ENCODE measurements at places on chromosomes 3 and 15.

DNA sequence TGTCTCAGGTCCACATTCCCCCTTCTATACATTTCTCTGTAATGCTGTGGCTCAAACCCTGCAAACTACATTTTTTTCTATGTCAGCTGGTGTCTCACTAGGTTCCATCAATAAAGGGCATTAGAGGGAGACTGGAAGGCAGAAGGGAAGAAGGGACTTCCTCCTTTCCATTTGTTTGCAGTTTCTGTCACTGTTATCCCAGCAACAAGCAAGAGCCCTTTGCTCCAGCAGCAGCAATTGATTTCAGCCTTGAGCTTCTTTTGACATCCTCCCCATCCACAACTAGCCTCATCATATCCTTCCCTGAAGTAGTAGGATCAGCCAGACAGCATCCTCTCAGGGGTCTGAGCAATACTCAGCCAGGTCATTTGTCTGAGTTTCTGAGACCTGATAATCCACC is 5.3 kb upstream of the NCK1 start:
- DNase-seq, result no peak

- no peak for DNase-seq
Observed at GRCh38 chr3:34782871-34783270, 856.5 kb upstream of the ARPP21 start.

DNA sequence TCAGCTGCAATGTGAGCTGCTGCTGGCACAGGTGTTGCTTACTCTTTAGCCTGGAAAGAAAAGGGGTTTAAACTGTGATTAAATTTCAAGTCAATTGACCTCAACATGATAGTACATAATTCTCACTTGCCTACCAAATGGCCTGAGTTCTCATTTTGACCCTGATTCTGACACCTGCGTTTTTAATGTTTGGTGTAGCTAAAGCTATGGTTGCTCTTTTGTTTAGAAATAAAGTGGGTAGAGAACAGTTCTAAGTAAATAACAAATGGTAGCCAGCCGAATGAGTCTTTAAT is 100.8 kb upstream of the SOX2 start:
- no peak for DNase-seq

GRCh38 chr3:112362221-112362620 is 29.3 kb downstream of the CD200 start:
- no peak for DNase-seq

GRCh38 chr3:193971261-193971751 is 164.6 kb upstream of the HES1 start:
- no peak for DNase-seq

DNA sequence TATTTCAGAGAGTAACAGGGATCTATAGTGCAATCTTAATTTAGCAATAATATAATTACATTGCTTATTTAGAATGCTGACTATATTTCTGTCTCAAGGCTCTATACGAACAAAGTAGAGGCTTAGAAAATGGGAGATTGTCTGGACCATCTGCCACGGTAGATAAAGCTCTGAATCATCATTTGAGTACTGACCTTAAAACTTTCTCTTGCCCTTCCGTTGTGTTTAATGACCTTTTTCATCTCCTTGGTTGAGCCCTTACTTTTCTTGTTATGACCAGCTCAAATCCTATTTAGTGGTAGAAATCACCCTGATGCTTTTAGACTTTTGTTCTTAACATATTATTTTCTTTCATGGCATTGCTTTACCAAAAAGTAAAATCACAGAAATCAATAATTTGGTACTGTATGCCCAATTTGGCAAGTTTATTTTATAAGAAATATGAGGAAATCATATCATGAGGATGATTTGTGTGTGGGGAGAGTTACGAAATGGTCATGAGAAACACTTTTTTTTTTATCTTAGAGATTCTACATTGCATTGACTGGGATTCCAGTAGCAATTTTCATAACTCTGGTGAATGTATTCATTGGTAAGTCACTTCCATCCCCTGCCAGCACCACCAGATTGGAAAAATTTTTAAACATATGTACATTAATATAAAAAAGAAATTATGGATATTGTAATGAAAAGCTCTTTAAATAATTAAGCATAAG is 11.0 kb downstream of the NDUFB5 start:
- no peak for DNase-seq

GRCh38 chr3:132456136-132456535 is 38.8 kb downstream of the DNAJC13 start:
- no peak for DNase-seq

DNA sequence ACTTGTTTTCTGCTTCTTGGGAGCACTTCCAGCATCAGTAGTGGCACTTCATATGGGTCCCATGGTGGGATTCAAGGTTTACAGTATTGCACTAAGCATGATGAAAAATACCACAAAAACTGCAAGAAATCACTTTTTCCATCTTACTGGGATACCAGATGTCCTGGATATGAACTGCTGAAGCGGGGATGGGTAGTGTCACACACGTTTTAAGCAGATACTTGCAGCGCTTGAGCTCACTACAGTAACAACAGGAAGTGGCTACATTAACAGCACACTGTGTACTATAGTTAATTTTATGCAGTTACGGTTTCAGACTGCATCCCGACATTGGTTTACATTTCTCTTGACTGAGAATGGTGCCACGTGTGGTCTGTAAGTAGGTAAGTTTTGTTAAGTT is 3.5 kb upstream of the ISG20 start:
- no peak for DNase-seq

GRCh38 chr3:143119009-143119914 is at the start of gene CHST2:
Gene CHST2, plus strand, starts transcription at chr3:143119771. Its CDS starts 1,046 bp downstream, at chr3:143120817.
- DNase-seq, result no peak

GRCh38 chr3:66220602-66221377 is at the start of gene SLC25A26:
Gene SLC25A26, plus strand, starts transcription at chr3:66221001. Its CDS starts 94 bp downstream, at chr3:66221095.
- DNase-seq, result peak; percentile 87

- DNase-seq, result no peak
Observed at GRCh38 chr3:149152420-149152819, 23.0 kb downstream of the HPS3 start.

DNA sequence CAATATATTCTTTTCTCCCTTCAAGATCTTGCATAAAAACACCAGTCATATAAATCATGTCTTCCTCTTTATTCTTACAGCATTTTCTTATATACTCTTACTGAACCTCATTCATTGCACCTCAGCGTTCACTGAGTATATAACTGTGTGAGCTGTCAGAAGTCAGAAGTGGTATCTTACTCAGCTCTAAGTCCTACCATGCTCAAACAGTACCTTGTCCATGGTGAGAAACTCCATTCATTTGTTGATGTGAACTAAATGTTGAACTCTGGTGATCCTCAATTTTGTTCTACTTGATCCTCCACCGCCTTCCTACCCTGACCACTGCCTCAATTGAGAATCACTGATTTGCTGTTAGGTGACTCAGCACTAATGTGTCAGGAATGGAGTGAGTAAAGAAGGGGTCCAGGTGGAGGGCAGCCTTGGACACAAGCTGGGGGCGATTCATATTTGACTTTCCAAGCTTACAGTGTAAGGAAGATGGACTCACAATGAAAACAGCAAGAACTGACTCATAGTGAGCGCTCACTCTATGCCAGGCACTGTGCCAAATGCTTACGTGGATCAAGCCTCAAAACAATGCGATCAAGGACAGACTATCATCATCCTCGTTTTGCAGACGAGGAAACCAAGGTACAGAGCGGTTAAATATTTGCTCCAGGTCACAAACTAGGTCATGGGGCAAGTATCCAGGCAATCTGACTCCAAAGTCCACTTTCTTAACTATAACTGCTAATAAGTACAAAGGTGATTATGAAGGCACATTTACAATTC is 13.5 kb upstream of the ZFYVE19 start:
- peak; percentile 87 for DNase-seq

- DNase-seq, result no peak
Observed at GRCh38 chr3:152879130-152879789, 44.3 kb downstream of the P2RY1 start.

GRCh38 chr15:65690778-65691177 is 69.0 kb downstream of the SLC24A1 start:
- no peak for DNase-seq

DNA sequence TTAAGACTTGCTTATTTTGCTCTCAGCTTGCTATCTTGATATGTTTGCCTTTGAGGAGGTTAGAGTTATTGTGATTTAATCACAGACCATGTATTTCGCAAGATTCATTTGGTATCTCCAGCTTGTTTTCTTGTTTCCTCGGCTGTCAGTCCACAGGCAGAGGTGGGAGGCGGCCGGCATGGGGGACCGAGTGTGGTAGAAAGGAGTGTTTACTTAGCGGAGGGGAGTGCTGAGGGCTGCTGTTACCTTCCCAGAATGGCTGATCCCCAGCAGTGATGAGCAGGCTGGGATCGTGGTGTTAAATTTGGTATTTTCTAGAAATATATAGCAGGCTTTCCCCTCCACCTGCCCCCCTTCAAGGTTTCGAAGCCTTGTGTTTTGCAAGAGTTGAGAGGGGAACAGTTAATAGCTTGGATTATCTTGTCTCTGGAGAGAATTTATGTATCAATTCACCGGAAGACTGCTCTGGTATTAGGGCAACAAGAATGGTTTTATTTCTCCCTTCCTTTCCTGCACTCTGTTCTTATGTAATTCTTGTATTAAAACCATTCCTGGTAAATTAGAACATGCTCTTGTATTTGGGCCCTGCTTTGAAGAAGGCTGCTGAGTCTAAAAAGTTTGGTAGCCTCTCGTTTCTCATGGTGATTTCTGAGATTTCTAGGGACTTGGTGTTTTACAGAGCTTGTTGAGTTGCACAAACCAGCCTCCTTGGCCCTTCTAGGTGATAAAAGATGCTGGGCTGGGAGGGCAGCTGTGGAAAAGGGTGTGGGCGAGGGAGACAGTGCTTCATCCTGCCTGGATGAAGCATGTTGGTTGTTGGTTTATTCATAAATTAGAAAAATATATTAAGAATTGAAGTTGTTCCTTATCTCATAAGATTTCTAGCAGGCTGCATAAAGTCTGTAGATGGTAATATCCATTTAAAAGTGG is 151.4 kb downstream of the IGF1R start:
- no peak for DNase-seq

GRCh38 chr15:29873264-29873663 is 51.0 kb upstream of the TJP1 start:
- no peak for DNase-seq

GRCh38 chr15:80760960-80761359 is 18.2 kb upstream of the CEMIP start:
- DNase-seq, result no peak

GRCh38 chr15:40358471-40359353 is 693 bp downstream of the DISP2 start:
- DNase-seq, result no peak

- DNase-seq, result no peak
Observed at GRCh38 chr3:77091809-77092208, 51.9 kb downstream of the ROBO2 start.

DNA sequence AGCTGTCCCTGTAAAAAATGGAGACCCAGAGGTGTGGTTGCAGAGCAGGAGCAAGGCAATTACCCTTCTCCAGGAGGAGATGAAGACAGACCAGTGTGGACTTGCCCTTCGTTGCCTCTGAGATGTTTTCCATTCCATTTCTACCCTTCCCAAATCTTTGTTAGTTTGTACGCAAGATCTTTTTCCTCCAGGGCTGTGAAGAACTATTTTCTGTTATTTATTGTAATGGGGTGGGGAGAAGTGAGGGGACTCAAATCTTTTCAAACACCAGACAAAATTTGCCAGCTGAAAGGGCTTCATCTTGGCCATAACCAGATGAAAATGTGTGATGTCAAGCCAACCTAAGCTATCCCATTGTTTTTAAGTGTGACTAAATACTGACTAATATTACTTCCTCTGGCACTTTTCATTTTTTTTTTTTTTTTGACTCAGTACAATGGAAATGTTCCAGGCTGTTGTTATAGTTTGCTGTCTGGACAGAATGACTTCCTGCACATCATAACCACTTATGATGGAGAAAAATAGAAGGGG is 271.3 kb upstream of the TPRG1 start:
- peak; percentile 29 for DNase-seq

- peak; percentile 46 for DNase-seq
Observed at GRCh38 chr15:68154923-68155559, 50.1 kb downstream of the CALML4 start.

- no peak for DNase-seq
Observed at GRCh38 chr3:18556503-18557135, 131.5 kb upstream of the SATB1 start.

DNA sequence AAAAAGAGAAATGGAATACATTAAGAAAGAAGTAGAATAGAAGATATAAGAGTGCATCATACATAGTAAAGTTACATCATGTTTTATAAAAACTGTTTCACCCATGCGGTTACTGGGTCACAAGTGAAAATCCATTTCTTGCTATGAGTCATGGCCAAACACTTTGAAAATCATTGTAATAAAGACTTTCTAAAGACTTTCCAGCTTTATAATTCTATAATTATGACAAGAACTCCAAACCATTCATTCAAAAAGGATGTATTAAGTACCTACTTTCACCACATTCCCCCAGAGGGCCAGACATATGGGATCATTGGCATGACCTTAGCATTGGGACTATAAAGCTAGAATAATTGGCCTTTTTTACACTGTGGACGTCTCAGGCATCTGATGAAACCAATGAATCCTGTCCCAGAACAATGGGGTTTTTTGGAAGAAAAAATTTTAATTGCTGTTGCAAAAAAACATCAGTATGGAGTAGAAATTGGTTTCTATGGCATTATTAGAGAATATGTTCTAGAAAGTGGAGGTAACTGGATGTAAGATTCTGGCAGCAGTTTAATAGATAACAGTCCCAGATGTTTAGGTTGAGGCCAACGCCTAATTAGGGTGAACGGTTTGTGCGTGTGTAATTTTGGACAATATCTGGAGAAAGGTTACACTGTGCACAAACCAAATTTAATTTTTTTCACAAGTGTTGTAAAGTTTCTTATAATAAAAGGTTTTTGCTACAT is 3.3 kb upstream of the SKIC8 start:
- no peak for DNase-seq

- DNase-seq, result no peak
Observed at GRCh38 chr3:127135241-127136023, 57.5 kb upstream of the PRR23E start.

DNA sequence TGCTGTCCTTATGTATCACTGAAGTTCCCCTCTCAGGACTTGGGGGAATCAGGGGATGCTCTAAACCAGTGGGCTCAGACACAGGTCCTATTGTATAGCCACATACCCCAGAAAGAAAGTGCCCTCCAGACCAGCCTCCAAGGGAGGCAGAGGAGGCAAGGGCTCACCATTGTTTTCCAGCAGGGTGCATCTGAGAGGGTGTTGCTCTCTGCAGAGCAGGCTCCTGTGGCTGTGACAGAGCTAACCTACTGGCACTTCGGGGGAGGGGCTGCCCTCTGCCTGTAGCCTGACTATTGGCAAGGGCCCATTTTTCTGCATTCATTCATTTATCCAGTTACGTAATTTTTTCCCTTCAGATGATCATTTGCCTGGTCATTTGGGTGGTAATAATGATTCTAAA is 39.9 kb downstream of the EEFSEC start:
- no peak for DNase-seq

DNA sequence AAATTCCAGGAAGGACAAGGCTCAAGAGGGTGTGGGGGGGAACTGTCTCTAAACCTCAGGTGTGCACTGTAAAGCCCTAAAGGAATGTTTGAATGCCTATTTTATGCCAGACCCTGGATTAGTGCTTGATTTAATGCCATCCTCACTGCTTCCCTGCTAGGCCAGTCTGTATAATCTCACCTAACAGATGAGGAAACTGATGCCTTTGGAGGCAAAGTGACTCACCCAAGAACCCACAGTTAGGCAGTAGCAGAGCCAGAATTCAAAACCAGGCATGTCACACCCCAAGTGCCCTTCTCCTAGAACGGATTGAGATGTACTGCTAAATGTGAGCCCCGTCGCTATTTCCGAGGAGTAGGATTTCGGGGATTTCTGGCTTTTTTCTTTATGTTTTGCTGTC is 7.8 kb downstream of the CAMK1 start:
- DNase-seq, result no peak

- DNase-seq, result no peak
Observed at GRCh38 chr3:130907966-130908365, 14.1 kb downstream of the ATP2C1 start.
